ENCODE measurements at places on chromosomes 13 and 19.

- peak; percentile 77 for DNase-seq
Measured at GRCh38 chr19:50205681-50206138, 2.3 kb downstream of the MYH14 start.

DNA sequence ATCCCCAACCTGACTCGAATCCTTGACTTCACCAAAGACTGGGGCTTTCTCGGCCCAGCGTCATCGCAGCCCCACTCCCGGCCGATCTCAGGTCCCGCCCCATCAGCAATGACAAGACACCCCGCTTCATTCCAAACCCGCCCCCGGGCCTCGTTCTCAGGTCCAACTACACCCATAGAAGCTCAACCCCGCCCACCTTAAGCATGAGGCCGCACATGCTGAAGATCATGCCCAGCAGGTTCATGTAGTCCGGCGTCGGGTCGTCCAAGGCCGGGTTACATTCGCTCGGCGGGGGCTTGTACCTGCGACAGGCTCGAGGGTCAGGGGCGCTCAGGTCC lies 2.3 kb downstream of the WDR83 start:
- DNase-seq = no peak

DNA sequence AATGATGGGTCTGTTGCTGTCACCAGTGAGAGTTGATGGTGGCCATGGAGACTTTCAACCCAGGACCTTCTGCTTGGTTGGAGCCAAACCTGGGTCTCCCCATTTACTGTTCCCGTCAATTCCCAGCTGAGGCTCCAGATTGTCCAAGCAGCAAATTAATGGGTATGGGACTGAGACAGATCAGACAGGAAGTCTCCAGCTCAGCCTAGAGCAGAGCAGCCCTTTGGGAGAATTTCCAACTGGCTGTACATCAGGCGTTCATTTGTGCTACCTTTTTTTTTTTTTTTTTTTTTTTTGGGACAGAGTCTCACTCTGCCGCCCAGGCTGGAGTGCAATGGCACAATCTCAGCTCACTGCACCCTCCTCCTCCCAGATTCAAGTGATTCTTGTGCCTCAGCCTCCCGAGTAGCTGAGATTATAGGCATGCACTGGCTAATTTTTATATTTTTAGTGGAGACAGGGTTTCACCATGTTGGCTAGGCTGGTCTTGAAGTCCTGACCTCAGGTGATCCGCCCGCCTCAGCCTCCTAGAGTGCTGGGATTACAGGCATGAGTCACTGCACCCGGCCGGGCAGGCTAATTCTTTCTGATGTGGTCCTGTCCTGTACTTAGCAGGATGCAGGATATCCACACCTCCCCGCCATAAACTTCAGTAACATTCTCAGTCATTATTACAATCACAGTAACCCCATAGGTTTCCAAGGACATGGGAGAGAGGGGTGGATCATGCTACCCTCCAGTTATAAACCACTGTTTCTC lies 9.3 kb downstream of the MAP3K10 start:
- no peak for DNase-seq

DNA sequence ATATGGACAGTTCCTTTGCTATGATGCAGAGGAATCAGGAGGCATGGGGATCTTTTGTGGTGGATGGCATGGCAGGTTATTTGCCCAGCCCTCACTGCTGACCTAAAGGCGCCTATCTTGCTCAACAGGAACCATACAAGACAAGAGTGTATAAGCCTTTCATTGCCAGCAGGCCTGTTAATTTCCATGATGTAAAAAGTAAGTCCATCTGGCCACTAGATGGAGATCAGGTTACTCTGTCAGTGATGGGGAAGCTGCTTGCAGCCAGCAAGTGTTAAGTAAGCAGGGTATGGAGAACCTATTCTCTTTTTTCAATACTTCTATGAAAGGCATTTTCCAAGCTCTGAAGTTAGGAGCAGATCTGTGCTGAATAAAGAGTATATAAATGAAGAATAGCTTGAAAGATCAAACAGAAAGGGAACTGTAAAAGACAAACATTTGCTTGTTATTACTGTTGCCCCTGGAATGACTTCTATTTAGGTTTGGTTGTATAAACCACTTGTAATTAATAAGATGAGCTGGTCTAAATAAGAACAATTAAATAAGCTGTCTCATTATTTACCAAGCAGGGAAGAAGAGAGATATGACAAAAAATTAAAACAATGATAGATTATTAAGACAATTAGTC lies 210.9 kb downstream of the RGCC start:
- DNase-seq = peak; percentile 66
